T-cell (primary cell): ENCODE measurements at places on chromosomes 7 and 10.
A peak's percentile ranks its signal among the peaks of the same experiment; 100 is the strongest.

DNA sequence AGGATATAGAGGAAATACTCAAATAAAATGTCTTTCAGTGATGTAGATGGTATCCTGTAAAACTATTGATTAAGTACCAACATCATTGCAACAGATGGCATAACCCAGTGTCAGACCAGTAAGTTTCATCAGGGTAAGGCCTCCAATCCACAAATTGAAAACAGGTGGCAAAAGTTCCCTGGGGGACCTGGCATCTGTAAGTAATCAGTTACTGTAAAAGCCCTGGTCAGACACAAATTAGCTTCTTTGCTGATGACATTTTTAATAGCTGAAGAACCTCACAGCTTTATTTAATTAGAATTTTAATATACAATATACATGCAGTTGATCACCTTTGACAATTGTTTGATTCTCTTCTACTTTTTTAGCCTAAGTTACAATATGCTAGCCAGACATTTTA, 152.5 kb downstream of the PLXDC2 start:
- no peak for DNase-seq

- DNase-seq, result no peak
Observed at GRCh38 chr7:4726566-4726965, 44.5 kb downstream of the FOXK1 start.

DNA sequence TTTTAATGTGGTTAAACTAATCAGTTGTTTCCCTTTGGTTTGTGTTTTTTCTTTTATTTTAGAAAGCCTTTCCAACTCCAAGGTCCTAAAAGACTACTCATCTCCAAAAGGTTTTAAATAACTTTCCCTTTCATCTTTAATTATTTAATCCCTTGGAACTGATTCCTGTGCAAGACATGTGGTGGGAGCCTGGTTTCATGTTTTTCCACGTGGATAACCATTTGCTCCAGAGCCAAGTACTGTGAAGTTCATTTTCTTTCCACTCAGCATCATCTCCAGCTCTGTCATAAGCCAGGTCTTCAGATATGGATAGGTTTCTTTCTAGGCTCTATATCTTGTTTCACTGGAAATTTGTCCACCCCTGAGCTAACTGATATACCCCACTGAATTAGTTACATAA, 16.7 kb downstream of the PPP1R3C start:
- DNase-seq, result no peak

- no peak for DNase-seq
Observed at GRCh38 chr10:61815496-61815895, 86.0 kb upstream of the ARID5B start.

- no peak for DNase-seq
Observed at GRCh38 chr7:51471210-51471980, 154.8 kb upstream of the COBL start.

GRCh38 chr10:107474650-107475049, 310.1 kb upstream of the SORCS1 start:
- no peak for DNase-seq

DNA sequence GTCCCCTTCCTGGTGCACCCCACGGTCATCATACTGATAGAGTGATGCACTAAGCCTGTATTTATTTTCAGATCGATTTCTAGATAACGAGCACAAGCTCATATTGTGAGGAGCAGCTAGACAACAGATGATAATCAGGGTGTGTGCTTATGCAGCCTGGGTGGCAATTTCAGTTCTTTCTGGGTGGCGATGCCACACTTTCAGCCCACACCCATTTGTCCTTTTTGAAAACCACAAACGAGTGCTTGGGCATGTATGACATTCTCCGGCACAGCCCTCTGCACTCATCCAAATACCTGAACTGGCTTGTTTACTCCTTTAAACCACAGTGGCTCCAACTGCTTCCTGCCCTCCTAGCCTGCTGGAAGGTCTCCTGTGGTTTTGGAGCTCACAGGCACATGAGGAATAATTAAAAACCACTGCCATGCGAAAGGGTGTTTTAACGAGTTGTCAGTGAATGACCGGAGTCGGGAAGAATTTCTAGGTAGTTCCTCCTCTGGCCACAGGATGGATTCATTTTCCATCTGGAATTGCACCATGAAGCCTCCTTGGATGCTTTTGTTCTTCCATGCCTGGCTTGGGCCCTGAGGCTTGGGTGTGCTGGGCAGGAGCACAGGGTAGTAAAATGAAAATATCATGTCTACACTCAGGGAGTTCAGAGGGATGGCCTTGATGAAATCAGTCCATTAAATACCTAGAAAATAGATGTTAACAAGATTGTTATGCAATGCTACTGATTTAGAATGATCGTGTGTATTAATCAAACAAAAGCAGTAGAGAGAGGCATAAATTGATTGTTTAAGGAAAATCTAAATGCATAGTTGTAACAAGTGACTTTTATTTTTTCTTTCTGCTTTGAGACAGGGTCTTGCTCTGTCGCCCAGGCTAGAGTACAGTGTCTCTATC, 52.4 kb upstream of the ITGB1 start:
- DNase-seq, result peak; percentile 15

DNA sequence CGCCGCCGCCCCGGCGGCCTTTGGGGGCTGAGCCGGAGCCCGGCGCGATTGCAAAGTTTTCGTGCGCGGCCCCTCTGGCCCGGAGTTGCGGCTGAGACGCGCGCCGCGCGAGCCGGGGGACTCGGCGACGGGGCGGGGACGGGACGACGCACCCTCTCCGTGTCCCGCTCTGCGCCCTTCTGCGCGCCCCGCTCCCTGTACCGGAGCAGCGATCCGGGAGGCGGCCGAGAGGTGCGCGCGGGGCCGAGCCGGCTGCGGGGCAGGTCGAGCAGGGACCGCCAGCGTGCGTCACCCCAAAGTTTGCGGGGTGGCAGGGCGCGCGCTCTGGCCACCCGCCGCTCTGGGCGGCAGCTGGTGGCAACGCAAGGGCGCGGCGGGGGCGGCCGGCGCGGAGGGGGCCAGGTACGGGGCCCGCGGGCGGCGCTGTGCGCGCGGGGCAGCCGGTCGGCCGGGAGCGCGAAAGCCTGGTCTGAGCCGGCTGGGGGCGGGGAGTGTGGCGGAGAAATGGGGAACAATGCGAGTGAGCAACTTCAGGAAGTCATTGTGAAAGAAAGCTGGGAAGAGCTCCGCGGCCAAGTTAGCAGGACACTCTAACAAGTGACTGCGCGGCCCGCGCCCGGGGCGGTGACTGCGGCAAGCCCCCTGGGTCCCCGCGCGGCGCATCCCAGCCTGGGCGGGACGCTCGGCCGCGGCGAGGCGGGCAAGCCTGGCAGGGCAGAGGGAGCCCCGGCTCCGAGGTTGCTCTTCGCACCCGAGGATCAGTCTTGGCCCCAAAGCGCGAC, at the start of gene IKZF1:
IKZF1 (plus strand) TSS at position 588 of the 782 bp plus-strand sequence. CDS start 14,346 bp downstream, outside the sequence.
- no peak for DNase-seq

GRCh38 chr7:23468526-23469149, 1.7 kb downstream of the IGF2BP3 start:
- DNase-seq, result no peak

GRCh38 chr10:34181553-34182300, 633.4 kb downstream of the PARD3 start:
- DNase-seq, result no peak

DNA sequence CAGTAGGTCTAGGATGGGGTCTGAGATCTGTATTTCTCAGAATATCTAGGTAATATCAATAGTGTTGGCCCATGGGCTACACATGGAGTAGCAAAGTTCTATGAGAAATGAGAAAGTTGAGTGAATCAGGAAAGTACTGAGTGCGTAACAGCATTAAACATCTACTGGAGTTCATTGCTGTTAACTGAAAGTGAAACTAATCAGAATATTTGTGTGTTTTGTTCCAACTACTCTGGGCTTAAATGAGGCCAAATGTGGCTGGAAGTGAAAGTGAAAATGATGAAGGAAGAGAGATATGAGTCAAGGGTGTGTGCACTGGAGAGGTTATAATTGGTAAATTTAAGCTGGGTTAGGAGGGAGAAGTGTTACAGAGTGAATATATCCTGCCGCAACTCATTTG, 46.5 kb downstream of the TMEM106B start:
- DNase-seq, result no peak

GRCh38 chr10:2300231-2300630, 562.9 kb upstream of the ADARB2 start:
- no peak for DNase-seq

GRCh38 chr10:84267503-84268126, 22.8 kb downstream of the RGR start:
- DNase-seq, result peak; percentile 62

GRCh38 chr10:117217196-117217761, 20.0 kb downstream of the KCNK18 start:
- no peak for DNase-seq
